Glutamatergic neuron (in vitro differentiated cells): ENCODE measurements at places on chromosomes 13 and 19. TPM values are rescaled to one million over a fixed set of nuclear protein-coding genes. Genes with fewer than 3 reads are reported as not detected.

ZNF285 gene
- 5.2 TPM for total RNA-seq

CCNA1 gene
- 4.3 TPM for total RNA-seq

RGL3 gene
- total RNA-seq = 0.66 TPM

IFI30 gene
- 0.76 TPM for total RNA-seq

MRPS31 gene
- 28.8 TPM for total RNA-seq

PRTN3 gene
- not detected for total RNA-seq

CABP5 gene
- total RNA-seq = not detected

PSG2 gene
- not detected for total RNA-seq

SPTBN4 gene
- 161 TPM for total RNA-seq

F2RL3 gene
- total RNA-seq = not detected

NOTCH3 gene
- total RNA-seq = 3.6 TPM
